ENCODE measurements at places on chromosomes 2 and 18. TPM values are rescaled to one million over a fixed set of nuclear protein-coding genes. Genes with fewer than 3 reads are reported as not detected.

Gene NFE2L2
- total RNA-seq, result 87.8 TPM

Gene SNORC
- total RNA-seq, result 1.1 TPM

Gene ICOS
- not detected for total RNA-seq

Gene GRB14
- total RNA-seq, result 0.42 TPM

Gene HMSD
- 0.24 TPM for total RNA-seq

Gene CYP27C1
- total RNA-seq, result 1.6 TPM

Gene CXXC1
- total RNA-seq, result 27.0 TPM

Gene CROCC2
- not detected for total RNA-seq

Gene MROH2A
- total RNA-seq, result not detected

Gene POTEC
- 0.04 TPM for total RNA-seq

Gene HJURP
- total RNA-seq, result 0.11 TPM

Gene NOSTRIN
- 0.26 TPM for total RNA-seq

Gene HIBCH
- 17.7 TPM for total RNA-seq

Gene VIL1
- total RNA-seq, result 0.41 TPM

Gene CAVIN2
- total RNA-seq, result 9.5 TPM

Gene TUBA3D
- 0.23 TPM for total RNA-seq

Gene LIPT1
- total RNA-seq, result 9.2 TPM

Gene SLC8A1
- total RNA-seq, result 36.3 TPM

Gene SLC19A3
- 1.4 TPM for total RNA-seq

Gene GATA6
- total RNA-seq, result 0.15 TPM

Gene L3MBTL4
- 0.75 TPM for total RNA-seq

Gene PROKR1
- total RNA-seq, result 0.39 TPM

Gene SCN9A
- 2.7 TPM for total RNA-seq

Gene ASPRV1
- 1.2 TPM for total RNA-seq

Gene LRP1B
- total RNA-seq, result 18.4 TPM

Gene CNGA3
- total RNA-seq, result 3.5 TPM

Gene IKZF2
- total RNA-seq, result 1.7 TPM

Gene MRPS5
- 55.2 TPM for total RNA-seq

Gene SP110
- total RNA-seq, result 1.8 TPM

All from motor neuron (in vitro differentiated cells).